Smooth muscle cell of the pulmonary artery (primary cell): ENCODE measurements at places on chromosomes 5 and 9. TPM values are rescaled to one million over a fixed set of nuclear protein-coding genes. Genes with fewer than 3 reads are reported as not detected.

The TEK gene
- 3.4 and 15.5 TPM in 2 replicates for total RNA-seq

The CCNI2 gene
- total RNA-seq: not detected in 2 replicates

The DOCK8 gene
- total RNA-seq: 0.07 and 0.26 TPM in 2 replicates

The MARVELD2 gene
- 1.6 and 1.7 TPM in 2 replicates for total RNA-seq

The PDE6A gene
- total RNA-seq: not detected in 2 replicates

The PCDHGB7 gene
- total RNA-seq: 13.8 and 14.7 TPM in 2 replicates

The HRCT1 gene
- total RNA-seq: 0.39 and 0.59 TPM in 2 replicates

The HACD4 gene
- 2.0 and 5.0 TPM in 2 replicates for total RNA-seq

The SLC36A3 gene
- total RNA-seq: not detected in 2 replicates

The TMEM232 gene
- total RNA-seq: 0.79 and 3.3 TPM in 2 replicates

The GABRB2 gene
- total RNA-seq: not detected in 2 replicates

The GHR gene
- total RNA-seq: 2.4 and 6.2 TPM in 2 replicates

The FOXD4 gene
- 0.13 and 0.17 TPM in 2 replicates for total RNA-seq

The ZDHHC11B gene
- total RNA-seq: 0.07 TPM in 1 of 2 replicates, not detected in the other
